ENCODE measurements at places on chromosomes 2 and 18.

DNA sequence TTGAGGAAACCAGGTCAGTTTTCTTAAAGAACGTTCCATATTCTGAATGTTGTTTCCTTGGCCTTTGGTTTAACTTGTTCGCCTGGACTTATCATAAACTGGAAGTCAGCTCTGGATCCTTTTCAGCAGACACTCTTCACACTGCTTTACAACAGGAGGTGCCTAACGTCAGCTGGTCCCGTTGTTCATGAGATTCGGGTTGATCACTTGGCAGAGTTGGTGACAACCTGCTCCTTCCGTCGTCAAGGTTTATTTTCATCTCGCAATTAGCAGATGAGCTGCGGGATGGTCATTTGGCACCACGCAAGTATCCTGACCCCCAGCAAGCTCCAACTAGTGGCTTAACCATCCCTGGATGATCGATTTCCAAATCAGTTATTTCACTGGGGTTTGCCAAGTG lies 23.0 kb upstream of the BIN1 start:
- no peak for DNase-seq

DNA sequence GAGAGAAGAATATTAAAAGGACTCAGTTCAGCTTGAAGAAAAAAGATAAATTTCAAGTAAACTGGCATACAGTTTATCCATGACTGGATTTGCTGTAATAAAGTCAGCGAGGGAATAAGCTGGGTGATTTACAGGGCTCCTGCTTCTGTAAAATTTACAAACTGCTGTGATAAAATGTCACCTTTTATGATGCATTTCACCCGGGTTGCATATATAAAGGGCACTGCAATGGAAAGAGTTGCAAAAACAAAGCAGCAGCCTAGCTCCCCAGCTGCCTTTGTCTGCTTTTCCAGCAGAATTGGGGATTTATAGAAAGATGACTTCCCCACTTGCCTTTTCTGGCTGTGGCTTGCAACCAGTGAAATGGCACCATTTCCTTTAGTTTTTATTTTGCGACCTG lies 132.5 kb upstream of the LHCGR start:
- DNase-seq, result no peak

DNA sequence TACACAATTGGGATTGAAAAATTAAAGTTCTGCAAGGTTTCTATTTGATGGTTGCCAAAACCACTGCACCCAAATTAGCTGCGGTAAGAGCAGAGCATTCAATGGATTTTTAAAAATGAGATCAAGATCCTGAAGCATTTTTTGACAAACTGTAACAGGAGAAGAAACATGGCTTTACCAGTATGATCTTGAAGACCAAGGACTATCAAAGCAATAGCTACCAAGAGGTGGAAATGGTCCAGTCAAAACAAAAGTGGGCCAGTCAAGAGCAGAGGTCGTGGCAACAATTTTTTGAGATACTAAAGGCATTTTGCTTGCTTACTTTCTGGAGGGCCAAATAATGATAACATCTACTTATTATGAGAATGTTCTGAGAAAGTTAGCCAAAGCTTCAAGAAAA lies 186.8 kb downstream of the RDH14 start:
- no peak for DNase-seq

DNA sequence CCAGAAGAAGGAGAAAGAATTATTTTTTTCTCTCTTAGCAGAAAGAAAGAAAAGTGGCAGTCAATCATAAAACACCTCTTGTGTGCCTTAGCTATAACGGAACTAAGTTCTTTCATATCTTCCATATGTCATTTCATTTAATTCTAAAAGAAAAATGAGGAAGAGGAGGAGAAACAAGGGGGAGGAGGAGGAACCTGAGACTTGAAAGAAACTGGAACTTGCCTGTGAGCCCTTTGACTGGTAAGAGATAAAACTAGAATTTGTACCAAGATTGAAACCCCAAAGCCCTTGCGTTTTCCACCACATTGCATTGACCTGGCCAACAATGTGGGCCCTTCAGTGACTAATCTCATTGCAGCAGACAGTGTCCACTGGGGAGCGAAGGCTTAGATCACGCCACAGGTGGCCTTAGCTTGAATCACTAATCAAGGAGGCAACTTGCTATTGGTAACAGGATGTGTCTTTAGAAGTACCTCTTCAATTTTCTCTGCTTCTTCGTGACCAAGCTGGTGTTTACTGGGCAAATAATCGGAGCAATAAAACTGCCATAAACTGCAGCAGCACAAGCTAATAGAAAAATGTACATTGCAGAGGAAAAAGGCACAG lies 307.9 kb downstream of the CLIP4 start:
- no peak for DNase-seq

- no peak for DNase-seq
Observed at GRCh38 chr2:29053223-29053622, 21.1 kb downstream of the PCARE start.

DNA sequence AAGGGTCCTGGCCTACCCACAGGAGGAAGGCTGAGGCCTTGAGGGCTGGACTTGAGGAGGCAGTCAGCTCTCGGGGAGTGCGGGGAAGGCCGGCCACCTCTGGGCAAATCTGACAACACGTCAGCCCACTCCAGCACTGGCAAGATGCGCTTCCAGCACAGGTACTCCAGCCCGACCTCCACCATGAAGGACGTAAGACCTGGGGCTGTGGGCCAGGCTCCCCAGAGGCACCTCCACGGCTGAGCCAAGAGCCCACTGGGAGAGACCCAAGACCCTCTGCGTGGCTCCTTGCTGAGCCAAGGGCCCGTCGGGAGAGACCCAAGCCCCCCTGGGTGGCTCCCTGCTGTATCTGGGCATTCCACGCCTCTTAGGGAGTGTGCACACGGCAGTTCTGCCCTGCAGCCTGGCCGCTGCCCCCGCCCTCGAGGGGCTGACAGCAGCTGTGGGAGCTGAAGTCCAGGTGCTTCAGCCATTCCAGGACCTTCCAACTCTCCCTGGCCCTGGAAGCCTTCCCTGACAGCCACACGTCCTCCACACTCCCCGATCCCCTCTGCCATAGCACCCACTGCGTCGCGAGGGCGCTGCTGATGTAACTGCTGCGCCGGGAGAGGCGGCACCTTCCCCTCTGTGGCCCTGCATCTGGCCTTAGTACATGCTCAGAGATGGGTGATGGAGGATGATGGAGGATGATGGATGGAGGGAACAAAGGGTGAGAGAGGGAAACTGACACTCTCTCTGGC lies 50.2 kb downstream of the BIN1 start:
- no peak for DNase-seq

DNA sequence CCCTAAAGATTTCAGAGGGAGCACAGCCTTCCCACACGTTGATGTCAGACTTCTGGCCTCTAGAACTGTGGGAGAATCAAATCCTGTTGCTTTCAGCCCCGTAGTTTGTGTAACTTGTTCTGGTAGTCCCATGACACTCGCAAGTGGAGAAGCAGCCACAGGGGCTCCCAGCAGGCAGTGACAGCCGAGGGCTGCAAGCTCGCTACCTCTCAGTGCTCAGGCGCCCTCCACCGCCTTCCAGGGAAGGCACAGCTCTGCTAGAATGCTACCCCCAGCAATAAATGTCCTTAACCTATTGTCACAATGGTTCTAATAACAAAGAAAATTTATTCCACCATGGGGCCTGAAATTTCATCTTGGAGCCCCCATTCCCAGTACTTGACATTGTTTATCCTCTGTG lies 143.1 kb upstream of the ZNF236 start:
- no peak for DNase-seq

DNA sequence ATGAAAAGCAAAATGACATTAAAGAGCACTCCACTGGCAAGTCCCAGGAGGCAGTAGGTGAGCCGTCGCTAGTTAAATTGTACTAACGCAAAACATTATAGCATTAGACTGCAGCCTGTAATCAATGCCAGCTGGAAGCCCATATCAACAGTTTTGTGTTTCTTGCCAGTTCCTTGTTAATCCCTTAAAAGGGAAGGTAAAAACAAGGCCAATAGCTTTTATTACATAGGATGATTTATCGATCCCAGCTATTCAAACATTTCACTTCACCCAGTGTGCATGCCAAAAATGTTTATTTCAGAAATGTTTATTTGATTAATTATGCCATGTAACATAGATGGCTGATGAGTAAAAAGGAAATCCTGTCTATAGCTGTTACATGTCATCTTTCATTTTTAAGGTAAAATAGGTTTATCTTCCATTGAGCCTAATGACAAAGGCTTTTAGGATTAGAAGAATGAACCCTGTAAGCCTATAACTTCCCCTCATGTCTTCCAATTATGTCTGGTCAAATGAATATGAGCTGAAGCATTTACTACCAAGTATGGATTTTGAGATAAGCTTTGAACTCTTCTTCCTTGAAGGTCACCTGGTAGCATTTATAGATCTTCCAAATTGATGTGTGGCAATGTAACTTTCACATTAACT lies 591.2 kb downstream of the RNF144A start:
- no peak for DNase-seq

- no peak for DNase-seq
Observed at GRCh38 chr2:152200565-152201465, 25.3 kb upstream of the STAM2 start.

- no peak for DNase-seq
Observed at GRCh38 chr2:9141091-9141667, 65.4 kb upstream of the ASAP2 start.

DNA sequence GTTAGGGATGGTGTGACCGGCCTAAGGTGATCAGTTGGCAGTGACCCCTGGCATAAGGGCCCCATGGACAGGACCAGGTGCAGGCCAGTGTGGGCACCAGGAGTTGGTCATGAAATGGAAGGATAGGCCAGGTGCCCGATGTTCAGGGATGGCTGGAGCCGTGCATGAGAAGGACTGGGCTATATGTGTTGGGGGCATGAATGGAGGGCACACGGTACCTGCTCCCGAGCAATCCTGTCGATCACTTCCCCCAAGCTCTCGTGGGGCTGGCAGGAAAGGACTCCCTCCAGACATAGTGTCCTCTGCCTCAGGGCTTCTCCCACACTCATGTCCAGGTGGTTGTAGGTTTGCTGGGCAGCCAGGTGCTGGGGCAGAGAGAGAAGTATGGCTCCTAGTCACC lies 7.6 kb downstream of the PRKAG3 start:
- no peak for DNase-seq

DNA sequence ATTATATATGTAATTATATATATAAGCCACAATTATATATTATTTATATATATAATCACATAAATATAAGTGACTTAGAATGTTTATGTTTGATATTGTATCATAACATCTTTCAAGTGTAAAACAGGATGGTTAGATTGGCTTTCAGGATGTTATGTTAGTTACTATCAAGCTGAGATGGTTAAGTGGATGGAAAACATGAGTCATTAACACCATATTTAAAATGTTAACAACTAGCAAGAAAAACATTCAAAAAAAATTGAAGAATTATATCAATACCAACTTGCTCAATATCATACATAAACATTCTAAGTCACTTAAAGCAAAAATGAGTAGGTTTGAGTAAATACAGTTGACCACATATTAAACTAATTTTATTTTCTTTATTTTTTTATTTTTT lies 21.8 kb upstream of the RAB27B start:
- no peak for DNase-seq

GRCh38 chr2:64456293-64456692 lies 2.3 kb downstream of the LGALSL start:
- DNase-seq, result no peak

- DNase-seq, result no peak
Observed at GRCh38 chr2:207764096-207764630, 5.5 kb downstream of the FZD5 start.

DNA sequence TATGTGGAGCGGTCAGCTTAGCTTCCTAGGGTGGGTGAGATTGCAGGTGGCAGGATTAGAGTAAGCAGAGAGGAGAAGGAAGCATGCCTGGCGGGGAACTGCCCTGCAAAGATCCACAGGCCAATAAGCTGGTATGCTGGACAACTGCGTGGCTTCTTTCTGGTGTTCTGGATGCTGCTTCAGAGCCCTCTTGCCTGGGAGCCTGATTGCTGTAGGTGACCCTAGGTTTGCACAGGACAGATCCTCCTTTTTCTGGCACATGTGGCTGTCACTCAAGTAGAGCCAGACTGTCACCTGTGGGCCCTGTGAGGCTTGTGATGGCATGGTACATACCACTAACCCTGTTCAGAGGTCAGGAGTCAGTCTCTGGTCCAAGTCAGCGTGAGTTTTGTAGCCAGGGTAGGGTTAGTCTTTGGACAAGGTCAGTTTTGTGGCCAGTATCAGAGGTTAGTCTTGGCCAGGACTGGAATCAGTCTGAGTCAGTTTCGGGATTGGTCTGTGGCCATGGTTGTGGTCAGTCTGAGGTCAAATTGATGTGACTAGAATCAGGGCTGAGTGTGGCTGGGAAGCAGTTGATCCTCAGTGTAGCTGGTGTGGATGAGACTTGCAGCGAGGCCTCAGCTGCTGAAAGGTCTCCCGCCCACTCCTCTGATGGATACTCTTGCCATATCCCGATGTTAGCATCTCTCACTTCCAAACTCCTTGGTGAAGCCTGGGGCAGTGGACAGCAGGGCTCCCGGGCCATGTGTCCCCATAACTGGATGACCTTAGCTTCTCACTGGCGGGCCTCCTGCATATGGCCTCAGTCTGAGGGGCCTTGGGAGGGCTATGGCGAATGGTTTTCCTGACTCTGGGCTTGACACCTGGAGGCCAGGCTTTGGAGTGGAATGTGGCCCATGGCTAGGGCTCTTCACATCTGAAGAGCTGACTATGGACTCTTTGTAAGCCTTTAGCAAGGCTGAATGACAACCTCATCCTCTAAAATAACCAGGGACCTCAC lies 260.5 kb downstream of the DYSF start:
- no peak for DNase-seq

DNA sequence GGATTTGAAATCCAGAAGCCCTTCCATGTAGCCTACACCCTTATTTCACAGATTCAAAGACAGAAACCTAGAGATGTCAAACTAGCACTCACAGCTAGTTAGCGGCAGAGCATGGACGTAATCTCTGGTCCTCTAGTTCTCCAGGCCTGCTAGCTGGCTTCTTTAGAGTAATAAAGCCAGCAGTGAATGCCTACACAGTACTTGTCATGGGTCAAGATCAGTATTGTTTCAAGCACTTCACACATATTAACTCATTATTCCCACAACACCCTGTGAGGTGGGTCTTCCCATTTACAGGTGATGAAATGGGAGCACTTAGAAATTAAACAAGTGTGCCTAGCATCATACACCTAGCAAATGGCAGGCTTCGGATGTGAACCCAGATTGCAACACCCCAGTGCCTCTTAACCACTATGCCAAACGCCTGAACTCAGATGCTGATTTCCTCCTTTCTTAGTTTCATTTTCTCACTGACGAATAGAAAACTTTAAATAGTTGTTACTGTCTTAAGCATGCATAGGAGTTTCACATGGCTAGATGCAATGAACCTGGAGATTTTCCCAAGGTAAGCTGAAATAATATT lies 14.5 kb upstream of the ZBTB14 start:
- DNase-seq, result no peak

GRCh38 chr2:23524261-23524706 lies 139.3 kb downstream of the KLHL29 start:
- DNase-seq, result no peak

- DNase-seq, result no peak
Observed at GRCh38 chr2:168652997-168653921, 149.2 kb upstream of the NOSTRIN start.

DNA sequence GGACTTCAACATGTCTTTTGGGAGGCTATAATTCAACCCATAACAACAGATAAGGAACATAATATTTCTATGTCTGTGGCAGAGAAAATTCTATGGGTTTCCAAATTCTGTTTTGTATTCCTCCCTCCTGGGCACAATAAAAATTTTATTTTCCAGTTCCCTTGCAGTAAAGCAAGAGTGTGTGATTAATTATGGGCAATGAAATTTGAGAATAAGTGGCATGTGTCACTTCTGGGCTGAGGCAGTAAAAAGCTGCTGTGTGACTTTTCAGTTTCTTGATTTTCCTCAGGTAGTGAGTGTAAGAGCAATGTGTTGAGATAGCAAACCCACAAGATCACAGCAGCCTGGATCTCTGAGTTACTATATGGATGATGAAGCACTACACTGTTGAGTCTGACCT lies 216.4 kb downstream of the MEIS1 start:
- no peak for DNase-seq
